ENCODE measurements at places on chromosomes 7 and 10. TPM values are rescaled to one million over a fixed set of nuclear protein-coding genes. Genes with fewer than 3 reads are reported as not detected.

The TMEM225B gene
- 0.54 TPM for total RNA-seq

GRCh38 chr10:28241741-28242399 lies 61.0 kb downstream of the MPP7 start:
- peaks cover 13% of the 10 kb centered on the region for H3K27me3 ChIP-seq
- no peaks in the 10 kb centered on the region for H3K4me1 ChIP-seq
- H3K4me3 ChIP-seq: no peak overlapping the region
- no peaks in the 10 kb centered on the region for H3K36me3 ChIP-seq
- DNase-seq: peak; percentile 43
- H3K27ac ChIP-seq: no peak overlapping the region

DNA sequence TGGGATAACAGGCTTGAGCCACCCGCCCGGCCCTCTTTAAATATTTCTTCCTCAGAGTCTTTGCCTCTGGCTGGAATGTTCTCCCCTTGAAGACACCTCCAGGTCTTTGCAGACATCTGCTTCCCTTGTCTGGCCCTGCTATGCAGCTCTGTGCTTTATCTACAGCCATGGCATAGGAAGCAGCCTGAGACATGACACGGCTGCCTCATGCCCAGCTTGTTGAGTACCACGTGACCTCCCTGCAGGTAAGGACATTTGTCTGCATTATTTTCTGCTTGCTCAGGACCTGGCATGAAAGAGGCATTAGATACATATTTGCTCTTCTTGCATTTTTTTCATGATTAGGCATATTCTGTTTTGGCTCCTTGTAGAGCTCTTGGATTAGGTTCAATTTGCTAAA lies 113.8 kb upstream of the KLF6 start:
- no peaks in the 10 kb centered on the region for H3K27me3 ChIP-seq
- no peak overlapping the region for H3K27ac ChIP-seq
- H3K36me3 ChIP-seq: no peaks in the 10 kb centered on the region
- H3K4me1 ChIP-seq: peaks cover 58% of the 10 kb centered on the region
- DNase-seq: no peak
- H3K4me3 ChIP-seq: no peak overlapping the region

DNA sequence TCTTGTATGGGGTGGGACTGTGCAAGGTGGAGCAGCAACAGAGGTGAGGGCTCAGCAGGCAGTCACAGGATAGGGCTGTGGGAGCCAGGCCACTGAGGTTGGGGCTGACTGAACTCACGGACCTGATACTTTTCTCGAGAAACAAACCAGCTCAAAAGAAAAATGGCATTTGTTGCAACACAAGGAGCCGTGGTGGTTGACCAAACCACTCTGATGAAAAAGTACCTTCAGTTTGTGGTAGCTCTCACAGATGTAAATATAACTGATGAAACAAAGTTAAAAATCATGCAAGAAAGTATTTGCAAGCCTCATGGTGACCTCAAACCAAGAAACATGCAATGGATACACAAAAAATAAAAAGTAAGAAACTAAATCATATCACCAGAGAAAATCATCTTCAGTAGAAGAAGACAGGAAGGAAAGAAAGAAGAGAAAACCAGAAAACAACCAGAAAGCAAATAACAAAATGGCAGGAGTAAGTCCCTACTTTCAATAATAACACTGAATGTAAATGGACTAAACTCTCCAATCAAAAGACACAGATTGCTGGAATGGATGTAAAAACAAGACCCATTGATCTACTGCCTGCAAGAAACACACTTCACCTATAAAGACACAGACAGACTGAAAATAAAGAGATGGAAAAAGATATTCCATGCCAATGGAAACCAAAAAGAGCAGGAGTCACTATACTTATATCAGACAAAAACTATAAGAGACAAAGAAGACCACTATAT lies 48.9 kb upstream of the DUSP5 start:
- no peak overlapping the region for H3K4me3 ChIP-seq
- H3K27ac ChIP-seq: no peak overlapping the region
- H3K4me1 ChIP-seq: peaks cover 26% of the 10 kb centered on the region
- no peak for DNase-seq
- no peaks in the 10 kb centered on the region for H3K36me3 ChIP-seq
- peaks cover 3% of the 10 kb centered on the region for H3K27me3 ChIP-seq

DNA sequence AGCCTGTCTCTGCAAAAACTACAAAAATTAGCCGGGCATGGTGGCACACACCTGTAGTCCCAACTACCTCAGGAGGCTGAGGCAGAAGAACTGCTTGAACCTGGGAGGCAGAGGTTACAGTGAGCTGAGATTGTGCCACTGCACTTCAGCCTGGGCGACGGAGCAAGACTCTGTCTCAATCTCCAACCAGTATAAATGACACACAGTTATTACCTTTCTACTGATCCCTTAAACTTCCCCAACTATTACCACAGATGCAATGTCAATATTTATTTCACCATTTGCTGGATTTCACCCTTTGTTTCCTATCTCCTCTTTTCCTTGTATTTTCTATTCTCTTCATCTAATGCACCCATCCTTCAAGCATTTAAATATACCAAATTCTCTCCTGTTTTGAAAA lies 431.8 kb downstream of the GRM8 start:
- H3K4me1 ChIP-seq: no peaks in the 10 kb centered on the region
- H3K4me3 ChIP-seq: no peak overlapping the region
- no peaks in the 10 kb centered on the region for H3K27me3 ChIP-seq

- no peak for DNase-seq
- H3K36me3 ChIP-seq: peaks cover 9% of the 10 kb centered on the region
- no peak overlapping the region for H3K4me3 ChIP-seq
These were observed 153.4 kb upstream of the GDF10 start for GRCh38 chr10:47146572-47146971.

The GPER1 gene
- 6.5 TPM for total RNA-seq
